Hindlimb muscle (tissue), 1 donor: ENCODE measurements at places on chromosomes 1 and 21. TPM values are rescaled to one million over a fixed set of nuclear protein-coding genes. Genes with fewer than 3 reads are reported as not detected.

EPHA10 gene
- not detected for polyA plus RNA-seq

TESK2 gene
- 2.1 TPM for polyA plus RNA-seq

DNA sequence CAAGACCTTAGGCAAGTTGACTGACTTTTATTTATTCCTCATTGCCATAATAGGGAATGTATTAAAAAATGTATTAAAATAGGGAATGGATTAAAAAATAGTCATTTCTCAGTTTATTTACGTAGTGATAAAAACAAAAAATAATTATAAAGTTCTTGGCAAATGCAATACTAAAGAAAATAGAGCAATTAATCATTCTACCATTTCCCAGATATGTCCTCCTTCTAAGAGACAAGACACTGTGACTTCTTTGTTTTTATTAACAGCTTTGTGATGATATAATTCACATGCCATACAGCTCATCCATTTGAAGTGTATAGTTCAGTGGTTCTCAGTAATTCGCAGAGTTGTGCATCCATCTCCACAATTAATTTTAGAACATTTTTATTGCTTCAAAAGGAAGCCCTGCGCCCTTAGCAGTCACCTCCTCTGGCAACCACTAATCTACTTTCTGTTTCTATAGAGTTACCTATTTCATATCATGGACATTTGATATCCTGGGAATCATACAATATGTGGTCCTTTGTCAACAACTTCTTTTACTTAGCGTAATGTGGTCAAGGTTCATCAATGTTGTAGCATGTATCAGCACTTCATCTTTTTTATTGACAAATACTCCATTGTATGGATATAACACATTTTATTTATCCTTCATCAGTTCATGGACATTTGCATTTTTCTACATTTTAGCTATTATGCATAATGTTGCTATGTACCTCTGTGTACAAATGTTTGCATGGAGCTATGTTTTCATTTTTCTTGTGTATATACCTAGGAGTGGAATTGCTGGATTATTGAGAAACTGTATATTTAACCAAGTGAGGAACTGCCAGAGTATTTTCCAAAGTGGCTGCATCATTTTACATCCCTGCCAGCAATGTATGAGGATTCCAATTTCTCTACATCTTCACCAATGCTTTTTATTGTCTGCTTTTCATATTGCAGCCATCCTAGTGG is 5.6 kb downstream of the TBX19 start:
- no peak for DNase-seq

ST6GALNAC3 gene
- polyA plus RNA-seq: 3.7 TPM

DNA sequence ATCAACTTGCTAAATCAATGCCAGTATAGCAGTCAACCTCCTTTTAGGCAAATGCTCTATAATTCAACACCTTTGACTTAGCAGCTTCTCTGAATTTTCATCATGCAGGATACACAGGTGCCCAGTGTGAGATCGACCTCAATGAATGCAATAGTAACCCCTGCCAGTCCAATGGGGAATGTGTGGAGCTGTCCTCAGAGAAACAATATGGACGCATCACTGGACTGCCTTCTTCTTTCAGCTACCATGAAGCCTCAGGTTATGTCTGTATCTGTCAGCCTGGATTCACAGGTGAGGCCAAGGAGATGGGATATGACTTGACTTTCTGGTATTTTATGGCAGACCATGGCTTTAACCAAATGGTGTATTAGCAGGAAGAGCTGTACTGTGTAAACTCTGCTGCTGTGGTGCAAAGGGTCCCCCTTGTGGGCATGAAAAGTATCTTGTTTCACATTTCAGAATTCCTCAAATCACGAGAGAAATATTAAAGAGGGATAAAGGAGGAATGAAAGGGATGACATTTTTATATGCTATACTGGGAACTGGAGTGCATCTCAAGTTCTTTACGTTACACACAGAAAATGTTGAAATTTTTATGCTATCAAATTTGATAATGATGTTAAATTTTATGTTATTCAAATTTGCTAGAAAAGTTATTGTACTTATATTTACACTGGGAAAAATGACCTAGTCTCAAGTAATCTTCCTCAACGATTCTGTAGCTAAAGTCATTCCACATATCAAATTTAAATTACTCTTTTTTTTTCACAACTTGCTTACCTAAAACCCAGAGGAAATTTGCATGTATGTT is 88.9 kb downstream of the CRB1 start:
- DNase-seq: no peak

DNA sequence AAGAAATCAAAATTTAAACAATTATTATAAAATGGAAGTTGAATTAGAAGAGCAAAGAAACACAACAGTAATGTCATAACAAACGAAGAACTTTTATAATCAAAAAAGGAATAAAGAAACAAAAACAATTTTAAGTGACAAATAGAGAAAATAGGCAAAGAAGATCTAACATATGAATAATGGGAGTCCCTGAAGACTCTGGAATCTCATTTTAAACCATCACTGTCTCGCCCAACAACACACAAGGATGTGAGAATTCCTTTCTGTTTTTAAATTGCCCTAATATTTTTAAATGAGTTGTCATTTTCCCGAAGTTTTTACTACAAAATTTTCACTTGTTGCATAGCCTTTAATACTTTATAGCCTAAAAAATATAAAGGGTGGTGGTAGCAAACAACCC is 4.3 kb upstream of the NDC1 start:
- DNase-seq: no peak

DNA sequence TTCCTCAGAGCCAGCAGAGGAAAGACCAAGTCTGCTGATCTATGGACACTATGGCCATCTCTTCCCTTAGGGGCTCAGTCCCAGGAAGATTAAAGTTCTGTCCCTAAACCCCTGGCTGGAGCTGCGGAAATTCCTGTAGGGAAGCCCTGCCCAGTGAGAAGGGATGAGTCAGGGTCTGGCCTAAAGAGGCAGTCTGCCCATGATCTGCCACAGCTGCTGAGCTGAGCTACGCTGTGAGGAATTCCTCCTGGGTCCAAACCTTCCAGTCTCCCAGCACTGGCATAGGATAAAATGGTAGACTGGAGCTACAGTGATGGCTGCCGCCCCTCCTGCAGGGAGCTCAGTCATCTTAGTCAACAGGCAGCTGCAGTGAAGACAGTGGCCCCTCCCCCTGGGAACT is 213.7 kb downstream of the BRINP2 start:
- no peak for DNase-seq

RHOU gene
- 21.2 TPM for polyA plus RNA-seq

DNA sequence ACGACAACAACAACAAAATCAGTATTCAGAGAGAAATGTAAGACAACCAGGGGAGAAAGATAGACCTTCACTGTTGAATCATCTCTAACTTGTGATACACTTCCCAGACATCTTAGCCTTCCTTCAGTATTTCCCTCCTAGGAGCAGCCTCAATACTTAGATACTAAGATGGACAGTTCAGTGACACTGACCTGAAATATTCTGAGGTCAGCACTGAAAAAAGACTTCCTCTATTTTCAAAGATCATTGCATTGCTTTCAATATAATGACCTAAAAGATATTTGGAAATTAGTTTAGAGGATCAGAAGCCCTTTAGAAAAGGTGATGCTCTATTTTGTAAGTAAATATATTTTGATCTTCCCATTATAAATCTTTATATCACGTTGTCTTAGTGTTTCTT is 101.0 kb downstream of the MRPL39 start:
- DNase-seq: no peak

DNA sequence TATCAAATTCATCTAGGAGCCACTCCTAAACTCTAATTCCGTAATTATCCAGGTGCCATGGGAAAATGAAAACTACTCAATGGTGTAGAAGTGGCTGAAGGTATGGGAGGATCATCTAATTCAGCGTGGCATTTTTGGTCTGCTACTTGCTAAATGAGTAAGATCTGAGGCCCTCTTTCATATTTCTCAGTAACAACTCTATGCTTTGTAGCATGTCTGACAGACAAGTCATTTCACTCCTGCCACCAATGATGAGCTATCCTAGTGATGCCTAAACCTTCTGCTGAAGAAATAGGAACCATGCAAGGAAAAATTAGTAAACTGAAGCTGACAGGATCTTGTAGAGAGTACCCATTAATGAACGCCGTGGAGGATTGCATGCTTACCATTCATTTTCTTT is 145.3 kb downstream of the NTNG1 start:
- DNase-seq: no peak

DNA sequence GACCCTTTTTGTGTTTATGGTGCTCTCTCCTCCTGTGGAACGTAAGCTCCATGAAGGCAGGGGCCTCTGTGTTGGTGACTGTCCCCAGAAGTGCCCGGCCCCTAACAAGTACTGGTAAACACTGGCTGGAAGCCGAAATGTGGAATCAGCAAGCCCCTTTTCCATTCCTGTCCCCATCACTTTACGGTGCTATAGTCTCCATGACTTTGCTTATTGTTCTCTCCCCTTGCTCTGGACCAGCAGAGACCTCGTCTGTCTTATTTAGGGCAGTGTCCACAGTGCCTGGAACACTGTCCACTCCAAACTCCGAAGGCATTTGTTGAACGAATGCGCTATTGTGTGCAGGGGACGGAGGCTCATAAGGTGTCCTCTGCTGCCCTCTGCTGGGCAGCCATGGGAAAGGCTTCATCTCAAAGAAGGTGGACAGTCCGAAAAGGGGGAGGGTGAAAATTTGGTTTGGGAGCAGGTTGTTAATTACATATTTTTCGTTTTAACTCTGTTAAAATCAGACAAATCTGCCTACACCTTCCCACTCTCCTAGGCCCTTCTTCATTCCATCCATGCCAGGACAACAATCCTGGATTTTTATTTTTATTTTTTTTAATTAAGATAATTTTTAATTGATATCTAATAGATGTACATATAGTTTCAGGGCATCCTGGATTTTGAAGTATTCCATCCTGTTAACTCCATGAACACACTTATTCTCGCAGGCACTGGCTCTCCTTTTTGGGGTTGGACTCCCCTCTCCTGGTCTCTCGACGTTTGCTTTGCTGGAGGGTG is 115.6 kb downstream of the PGBD5 start:
- DNase-seq: peak; percentile 82

- DNase-seq: no peak
These were observed 322.8 kb downstream of the TGFB2 start for GRCh38 chr1:218667781-218668516.

DNA sequence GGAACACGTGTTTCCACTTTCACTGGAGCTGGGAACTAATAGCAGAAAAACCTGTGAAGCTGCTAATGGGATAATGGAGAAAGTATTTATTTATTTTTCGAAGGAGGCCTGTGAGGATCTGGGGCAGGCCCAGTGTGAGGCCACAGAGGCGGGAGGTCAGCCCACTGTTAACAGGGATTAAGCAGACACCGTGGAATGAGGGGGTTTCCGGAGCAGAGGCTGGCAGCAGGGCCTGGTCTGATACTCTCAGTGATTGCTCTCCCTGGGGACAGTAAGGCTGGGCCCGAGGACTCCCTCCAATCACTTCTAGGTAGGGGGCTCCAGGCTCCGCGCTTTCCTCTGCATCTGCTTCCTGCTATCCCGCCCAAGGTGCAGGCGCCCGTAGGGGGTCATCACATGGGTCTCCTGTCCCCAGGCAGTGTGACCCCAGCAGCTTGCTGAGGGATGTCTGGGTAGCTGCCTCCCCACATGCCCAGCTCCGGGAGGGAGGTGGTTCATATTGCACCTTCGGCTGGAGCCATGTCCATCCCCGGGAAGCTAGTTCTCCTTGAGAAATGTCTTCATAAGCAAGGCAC is 28.8 kb upstream of the CDCA8 start:
- DNase-seq: no peak

GRCh38 chr1:84701376-84701775 is 11.1 kb upstream of the SSX2IP start:
- no peak for DNase-seq

TEX38 gene
- 0.28 TPM for polyA plus RNA-seq
